CD4-positive, alpha-beta T cell (primary cell): ENCODE measurements at places on chromosomes 5 and 9.

DNA sequence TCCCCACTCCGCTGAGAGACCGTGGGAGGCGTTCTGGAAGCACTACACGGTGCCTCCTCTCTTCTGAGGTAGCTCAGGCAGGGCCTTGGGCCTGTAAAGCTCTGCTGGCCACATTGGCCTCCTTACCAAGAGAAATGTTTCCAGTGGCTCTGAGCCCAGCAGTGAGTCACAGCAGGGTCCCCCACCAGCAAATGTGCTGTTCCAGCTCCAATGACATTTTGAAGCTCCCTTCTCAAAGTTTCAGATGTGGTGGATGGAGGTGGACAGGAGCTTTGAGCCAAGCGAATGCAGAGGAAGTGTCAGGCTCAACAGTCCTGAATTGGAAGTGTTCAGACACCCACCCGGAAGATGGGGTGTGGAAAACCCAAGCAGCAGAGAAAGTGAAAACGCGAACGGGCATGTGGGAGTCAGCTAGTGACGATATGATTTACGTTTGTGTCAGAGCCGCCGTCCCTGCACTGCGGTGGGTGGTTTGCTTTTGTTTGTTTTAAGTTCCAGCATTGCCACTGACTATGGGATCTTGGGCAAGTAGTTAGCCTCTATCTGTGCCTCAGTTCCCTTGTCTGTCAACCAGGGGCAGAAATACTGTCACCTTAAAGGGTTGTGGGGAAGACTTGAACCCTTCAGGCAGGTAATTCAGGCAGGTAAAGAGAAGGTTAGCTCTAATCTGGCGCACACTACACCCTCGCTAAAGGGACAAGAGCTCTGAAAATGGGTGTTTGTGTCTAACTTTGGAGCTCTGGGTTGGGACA lies 38.2 kb downstream of the C5orf15 start:
- DNase-seq, result peak; percentile 31

GRCh38 chr5:82259172-82259800 lies 18.9 kb downstream of the RPS23 start:
- DNase-seq, result no peak

DNA sequence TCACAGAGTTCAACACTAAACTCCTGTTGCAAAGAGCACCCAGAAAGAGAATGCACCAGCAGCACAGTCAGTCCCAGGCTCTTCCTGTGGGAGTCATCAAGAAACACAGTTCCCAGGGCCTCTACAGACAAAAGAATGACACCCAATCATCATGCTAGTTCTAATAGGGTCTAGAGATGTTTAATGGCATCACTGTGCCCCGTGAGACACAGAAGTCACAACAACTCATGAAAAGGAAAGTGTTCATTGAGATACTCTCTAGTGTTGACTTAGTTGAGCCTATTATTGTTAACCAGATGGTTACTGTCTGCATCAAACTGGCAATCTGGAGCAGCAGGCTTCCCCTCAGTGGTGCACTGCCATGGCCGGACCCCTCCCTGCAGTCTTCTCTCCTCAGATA lies 1.6 kb downstream of the KLHL3 start:
- no peak for DNase-seq

DNA sequence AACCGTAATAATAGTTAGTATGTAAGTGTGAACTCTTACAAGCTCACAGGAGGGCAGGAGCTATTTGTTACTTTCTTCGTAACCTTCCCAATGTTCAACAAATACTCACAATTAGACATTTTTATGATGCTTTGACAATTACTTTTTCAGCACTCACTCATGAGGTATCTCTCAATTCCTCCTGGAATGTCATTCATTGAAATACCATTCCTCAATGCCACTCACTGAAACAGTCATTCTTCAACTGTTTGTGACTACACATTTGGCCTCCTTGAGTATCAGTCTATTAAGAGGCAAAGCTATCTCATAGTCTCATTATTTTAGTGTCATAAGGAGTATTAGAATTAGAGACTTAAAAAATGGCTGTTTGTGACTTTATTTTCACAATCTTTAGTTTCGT lies 734.1 kb upstream of the DMAC1 start:
- no peak for DNase-seq

DNA sequence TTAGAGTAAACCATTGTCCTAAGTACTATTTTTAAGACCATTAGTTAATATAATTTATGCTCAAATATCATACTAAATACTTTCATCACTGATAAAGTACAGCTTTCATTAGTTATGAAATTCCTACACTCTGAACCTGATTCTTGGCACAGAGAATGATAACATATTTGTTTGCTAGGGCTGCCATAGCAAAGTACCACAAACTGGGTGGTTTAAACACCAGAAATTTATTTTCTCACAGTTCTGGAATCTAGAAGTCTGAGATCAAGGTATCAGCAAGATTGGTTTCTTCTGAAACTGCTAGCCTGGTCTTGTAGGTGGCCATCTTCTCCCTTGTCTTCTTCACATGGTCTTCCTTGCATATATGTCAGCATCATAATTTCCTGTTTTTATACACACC lies 608.4 kb downstream of the TLE1 start:
- DNase-seq, result no peak

DNA sequence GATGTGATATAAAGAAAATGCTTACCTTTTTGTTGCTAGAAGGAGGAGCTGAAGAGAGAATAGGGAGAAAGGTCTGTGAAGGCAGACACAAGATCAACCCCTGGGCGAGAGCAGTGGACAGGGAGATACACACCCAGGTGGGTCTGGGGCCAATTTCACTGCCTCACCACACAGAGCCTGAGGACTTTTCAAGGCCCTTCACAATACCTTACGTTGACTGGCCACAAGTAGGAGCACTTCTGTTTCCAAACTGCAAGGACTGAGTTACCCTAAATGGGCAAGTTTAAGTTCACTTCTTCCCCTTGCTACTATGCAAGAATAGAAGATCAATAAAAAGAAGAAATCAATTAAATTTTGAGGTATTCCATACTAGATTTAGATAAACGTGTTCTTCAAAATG lies 174.5 kb upstream of the SLC12A2 start:
- no peak for DNase-seq
